ENCODE measurements at places on chromosomes 13 and 19. TPM values are rescaled to one million over a fixed set of nuclear protein-coding genes. Genes with fewer than 3 reads are reported as not detected.
A peak's percentile ranks its signal among the peaks of the same experiment; 100 is the strongest.

ZIC5 gene
- total RNA-seq: not detected

MYH14 gene
- not detected for total RNA-seq

C19orf73 gene
- 1.5 TPM for total RNA-seq

ZNF382 gene
- total RNA-seq: 7.6 TPM

DNA sequence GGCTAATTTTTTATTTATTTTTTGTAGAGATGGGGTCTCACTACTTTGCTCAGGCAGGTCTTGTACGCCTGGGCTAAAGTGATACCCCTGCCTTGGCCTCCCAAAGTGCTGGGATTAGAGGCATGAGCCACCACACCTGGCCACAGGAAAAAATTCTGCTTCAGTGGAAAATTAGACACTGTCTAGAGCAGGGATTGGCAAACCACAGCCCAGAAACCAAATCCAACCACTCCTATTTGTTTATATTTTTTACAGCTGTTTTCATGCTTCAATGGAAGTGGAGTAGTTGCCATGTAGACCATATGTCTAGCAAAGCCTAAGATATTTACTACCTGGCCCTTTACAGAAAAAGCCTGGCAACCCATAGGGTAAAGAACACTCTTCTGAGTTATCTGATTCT lies 123.7 kb upstream of the MRI1 start:
- no peak overlapping the region for H3K27ac ChIP-seq
- H3K4me1 ChIP-seq: no peaks in the 10 kb centered on the region
- no peaks in the 10 kb centered on the region for H3K36me3 ChIP-seq
- no peak overlapping the region for H3K4me3 ChIP-seq
- peaks cover 9% of the 10 kb centered on the region for H3K27me3 ChIP-seq

- H3K27ac ChIP-seq: no peak overlapping the region
- H3K4me1 ChIP-seq: peaks cover 15% of the 10 kb centered on the region
- H3K36me3 ChIP-seq: no peaks in the 10 kb centered on the region
- no peaks in the 10 kb centered on the region for H3K27me3 ChIP-seq
- no peak for DNase-seq
These were observed 7.9 kb downstream of the HPN start for GRCh38 chr19:35049456-35049855.

DNA sequence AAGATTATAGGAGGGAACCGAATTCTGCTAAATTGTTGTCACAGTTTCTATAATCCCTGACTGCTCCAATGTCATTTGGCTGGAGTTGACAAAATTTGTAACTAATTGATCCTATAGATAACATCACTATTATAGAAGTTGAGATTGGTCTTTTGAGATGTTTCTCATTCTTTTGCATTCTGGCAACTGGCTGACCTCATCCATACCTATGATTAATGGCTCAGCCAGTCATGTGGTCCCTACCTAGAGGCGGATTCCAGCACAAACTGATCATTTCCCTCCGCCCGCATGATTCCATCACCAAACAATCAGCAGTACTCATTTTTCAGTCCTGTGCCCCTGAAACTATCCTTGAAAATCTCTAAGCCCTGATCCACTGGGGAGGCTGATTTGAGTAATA lies 4.2 kb downstream of the PSG2 start:
- no peak overlapping the region for H3K27ac ChIP-seq
- H3K4me3 ChIP-seq: no peak overlapping the region
- H3K36me3 ChIP-seq: no peaks in the 10 kb centered on the region
- no peaks in the 10 kb centered on the region for H3K27me3 ChIP-seq
- H3K4me1 ChIP-seq: no peaks in the 10 kb centered on the region
- DNase-seq: no peak

DNA sequence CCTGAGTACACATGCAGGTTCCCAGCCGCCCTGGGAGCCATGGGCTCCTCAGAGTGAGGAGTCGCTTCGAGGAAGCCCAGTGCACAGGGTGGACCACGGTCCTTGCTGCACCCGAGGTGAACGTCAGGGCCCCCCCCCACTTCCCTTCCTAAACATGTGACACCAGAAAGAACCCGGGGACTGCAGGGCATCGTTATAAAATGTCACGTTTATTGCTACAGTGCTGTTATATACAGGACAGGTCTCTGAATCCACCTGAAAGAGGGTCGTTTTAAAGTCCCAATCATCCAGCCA lies 3.8 kb upstream of the UQCR11 start:
- peak; percentile 39 for DNase-seq
- H3K27me3 ChIP-seq: no peaks in the 10 kb centered on the region
- H3K27ac ChIP-seq: no peak overlapping the region
- peaks cover 34% of the 10 kb centered on the region for H3K4me1 ChIP-seq
- H3K4me3 ChIP-seq: no peak overlapping the region
- peaks cover 13% of the 10 kb centered on the region for H3K36me3 ChIP-seq

GRCh38 chr13:76307142-76307541 lies 579.1 kb downstream of the KCTD12 start:
- H3K4me1 ChIP-seq: no peaks in the 10 kb centered on the region
- no peak overlapping the region for H3K27ac ChIP-seq
- H3K27me3 ChIP-seq: no peaks in the 10 kb centered on the region
- no peak overlapping the region for H3K4me3 ChIP-seq
- no peaks in the 10 kb centered on the region for H3K36me3 ChIP-seq

GRCh38 chr19:2490659-2491058 lies 14.7 kb downstream of the GADD45B start:
- DNase-seq: no peak
- H3K27me3 ChIP-seq: peaks cover 54% of the 10 kb centered on the region
- H3K27ac ChIP-seq: no peak overlapping the region
- H3K36me3 ChIP-seq: no peaks in the 10 kb centered on the region
- H3K4me3 ChIP-seq: no peak overlapping the region

GRCh38 chr13:76954538-76954937 lies 6.2 kb downstream of the ACOD1 start:
- no peak overlapping the region for H3K4me3 ChIP-seq
- peaks cover 9% of the 10 kb centered on the region for H3K27me3 ChIP-seq
- no peak for DNase-seq

GRCh38 chr13:78078168-78078567 lies 159.5 kb upstream of the EDNRB start:
- DNase-seq: no peak
- no peak overlapping the region for H3K4me3 ChIP-seq
- peaks cover 1% of the 10 kb centered on the region for H3K36me3 ChIP-seq
- H3K27me3 ChIP-seq: no peaks in the 10 kb centered on the region
- no peaks in the 10 kb centered on the region for H3K4me1 ChIP-seq

DNA sequence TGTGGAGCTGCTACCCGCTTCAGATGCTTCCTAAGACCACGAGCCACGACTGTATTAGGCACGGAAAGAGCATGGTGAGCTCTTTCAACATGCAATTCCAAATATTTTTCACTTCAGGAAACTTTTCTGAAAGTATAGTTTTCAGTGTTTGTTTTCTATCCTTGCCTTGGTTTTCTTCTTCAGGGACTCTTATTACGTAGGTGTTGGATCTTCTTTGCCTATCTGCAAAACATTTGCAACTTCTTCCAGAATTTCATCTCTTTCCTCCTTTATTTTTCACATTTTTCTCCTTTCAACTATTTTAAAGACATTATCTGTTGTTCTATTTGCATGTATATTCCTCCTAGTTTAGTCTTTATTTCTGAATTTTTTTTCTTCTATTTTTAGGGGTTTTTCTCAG lies 148.9 kb upstream of the LSM14A start:
- no peak overlapping the region for H3K27ac ChIP-seq
- H3K27me3 ChIP-seq: peaks cover 15% of the 10 kb centered on the region
- H3K4me1 ChIP-seq: no peaks in the 10 kb centered on the region
- H3K36me3 ChIP-seq: no peaks in the 10 kb centered on the region
- H3K4me3 ChIP-seq: no peak overlapping the region

GRCh38 chr13:111328574-111329410 lies 8.3 kb downstream of the TEX29 start:
- H3K4me3 ChIP-seq: no peak overlapping the region
- H3K36me3 ChIP-seq: peaks cover 1% of the 10 kb centered on the region
- H3K27me3 ChIP-seq: no peaks in the 10 kb centered on the region

GRCh38 chr13:50406831-50407230 lies 391.6 kb downstream of the KCNRG start:
- H3K4me3 ChIP-seq: no peak overlapping the region
- H3K27ac ChIP-seq: no peak overlapping the region
- no peak for DNase-seq
- H3K27me3 ChIP-seq: no peaks in the 10 kb centered on the region

- H3K4me3 ChIP-seq: no peak overlapping the region
- H3K36me3 ChIP-seq: no peaks in the 10 kb centered on the region
- peaks cover 10% of the 10 kb centered on the region for H3K4me1 ChIP-seq
- peaks cover 2% of the 10 kb centered on the region for H3K27me3 ChIP-seq
- no peak overlapping the region for H3K27ac ChIP-seq
These were observed 125.5 kb downstream of the ENOX1 start for GRCh38 chr13:43661161-43661830.

DNA sequence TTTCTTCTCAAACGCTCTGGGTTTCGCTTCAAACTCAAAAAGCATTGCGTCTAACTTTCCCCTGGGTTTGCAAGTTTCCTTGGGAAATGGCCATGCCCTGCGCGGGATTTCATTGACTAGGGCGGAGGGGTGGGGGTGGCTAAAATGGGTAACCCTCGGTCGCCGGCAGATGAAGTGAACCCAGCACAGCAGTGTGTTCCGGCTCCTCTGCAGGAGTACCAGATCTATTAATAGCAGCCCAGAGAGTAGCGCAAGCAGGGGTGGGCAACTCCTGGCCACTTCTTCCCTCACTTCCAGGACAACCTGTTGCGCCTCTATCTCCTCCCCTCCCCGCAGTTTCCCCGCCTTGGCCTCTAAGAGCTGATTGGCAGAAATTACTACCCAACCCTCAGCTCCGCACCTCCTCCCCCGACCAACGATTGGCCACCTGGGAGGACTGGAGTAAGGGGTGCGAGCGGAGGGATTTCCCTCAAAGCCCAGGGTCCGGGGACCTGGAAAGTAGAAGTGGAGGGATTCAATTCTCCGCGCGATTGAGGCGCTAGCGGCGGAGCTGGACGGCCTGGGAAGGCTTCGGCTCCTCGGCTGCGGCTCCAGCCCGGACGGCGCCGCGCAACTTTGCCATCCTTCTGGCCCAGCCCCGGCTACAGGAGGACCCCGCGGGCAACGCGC lies at the start of gene FREM2:
Gene FREM2, plus strand, starts transcription at position 501 of the 669 bp plus-strand sequence. CDS start 268 bp downstream, outside the sequence.
- DNase-seq: no peak
- H3K4me1 ChIP-seq: peaks cover 5% of the 10 kb centered on the region
- no peak within 1 kb of the TSS for H3K27ac ChIP-seq
- no peaks in the 10 kb centered on the region for H3K36me3 ChIP-seq

DNA sequence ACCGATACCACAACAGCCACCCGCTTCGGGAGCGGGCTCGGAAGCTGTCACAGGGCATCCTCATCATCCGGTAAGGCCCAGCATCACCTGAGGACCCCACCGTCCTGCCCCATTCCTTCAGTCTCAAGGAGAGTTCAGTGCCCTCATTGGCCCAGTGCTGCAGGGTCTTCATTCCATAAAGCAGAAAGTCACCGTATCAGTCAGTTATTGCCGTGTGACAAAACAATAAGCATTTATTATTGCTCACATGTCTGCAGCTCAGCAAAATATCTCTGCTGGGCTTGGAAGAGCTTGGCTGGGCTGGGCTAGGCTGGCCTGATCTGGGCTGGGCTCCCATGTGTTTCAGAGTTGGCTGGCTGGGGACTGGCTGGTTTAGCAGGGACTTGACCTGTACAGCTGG lies 8.1 kb upstream of the MRI1 start:
- H3K4me1 ChIP-seq: peaks cover 4% of the 10 kb centered on the region
- DNase-seq: no peak
- peak overlapping the region; percentile 69 for H3K27ac ChIP-seq
- peaks cover 34% of the 10 kb centered on the region for H3K36me3 ChIP-seq
- no peaks in the 10 kb centered on the region for H3K27me3 ChIP-seq

DNA sequence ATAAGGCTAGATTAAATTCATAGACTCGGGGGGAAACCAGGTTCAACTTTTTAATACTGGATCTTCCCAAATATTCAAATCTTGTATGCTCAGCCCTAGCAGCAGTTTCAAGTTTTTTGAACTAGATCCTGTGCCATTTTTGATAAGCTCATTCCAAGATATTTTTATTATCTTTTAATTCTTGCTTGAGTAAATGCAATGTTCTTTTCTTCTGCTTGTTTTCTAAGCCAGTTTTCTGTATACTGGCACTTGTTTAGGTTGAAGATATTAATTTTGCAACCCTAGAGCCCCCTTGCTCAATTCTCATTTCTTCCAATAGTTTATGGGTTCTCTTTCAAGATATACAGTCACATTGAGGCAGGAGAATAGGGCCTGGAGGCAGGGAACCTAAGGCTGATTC lies 13.1 kb upstream of the PNMA8C start:
- no peak overlapping the region for H3K4me3 ChIP-seq
- no peaks in the 10 kb centered on the region for H3K27me3 ChIP-seq
- no peak for DNase-seq

DNA sequence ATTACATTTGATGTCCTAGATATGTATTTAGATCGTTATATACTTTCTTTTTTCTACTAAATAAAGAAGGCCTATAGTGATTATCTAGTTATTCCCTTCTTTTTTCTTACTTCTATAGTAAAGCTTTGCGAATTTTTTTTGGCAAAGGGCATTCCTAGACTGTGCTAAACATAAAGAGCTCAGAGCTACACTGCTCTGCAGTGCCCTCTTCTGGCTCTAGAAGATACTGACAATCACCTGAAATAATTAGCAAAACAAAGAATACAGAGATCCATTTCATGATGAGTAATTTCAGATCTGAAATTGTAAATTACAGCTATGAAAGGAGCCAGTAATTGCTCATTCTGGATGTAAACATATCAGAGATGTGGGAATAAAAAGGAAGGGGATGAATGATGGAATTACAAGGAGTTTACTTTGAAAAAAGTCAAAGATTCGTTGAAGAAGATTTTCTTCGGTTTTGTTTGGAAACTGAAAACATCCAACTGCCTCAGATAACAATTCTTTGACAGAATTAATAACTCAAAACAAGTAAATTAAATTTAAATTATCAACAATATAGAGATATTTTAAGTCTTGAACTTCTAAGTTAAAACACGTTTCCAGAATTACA lies 288.5 kb downstream of the NALCN start:
- H3K4me1 ChIP-seq: peaks cover 2% of the 10 kb centered on the region
- H3K27ac ChIP-seq: no peak overlapping the region
- DNase-seq: peak; percentile 34
- H3K27me3 ChIP-seq: peaks cover 3% of the 10 kb centered on the region
- H3K36me3 ChIP-seq: no peaks in the 10 kb centered on the region

GRCh38 chr13:111247552-111247951 lies 72.9 kb upstream of the TEX29 start:
- H3K27me3 ChIP-seq: no peaks in the 10 kb centered on the region
- no peak overlapping the region for H3K27ac ChIP-seq
- no peak overlapping the region for H3K4me3 ChIP-seq

GRCh38 chr13:73251626-73252265 lies 192.9 kb downstream of the KLF5 start:
- H3K4me3 ChIP-seq: no peak overlapping the region
- H3K27ac ChIP-seq: no peak overlapping the region
- no peaks in the 10 kb centered on the region for H3K4me1 ChIP-seq
- H3K36me3 ChIP-seq: no peaks in the 10 kb centered on the region
- DNase-seq: no peak

All from activated naive CD4-positive, alpha-beta T cell treated with anti-CD3 and anti-CD28 coated beads for 36 hours (primary cell).